ENCODE measurements at places on chromosomes 5 and 9.

- no peak for DNase-seq
Observed at GRCh38 chr5:65969539-65970393, 43.4 kb downstream of the ERBIN start.

- no peak for DNase-seq
Observed at GRCh38 chr9:108416324-108416723, 439.5 kb downstream of the ACTL7B start.

DNA sequence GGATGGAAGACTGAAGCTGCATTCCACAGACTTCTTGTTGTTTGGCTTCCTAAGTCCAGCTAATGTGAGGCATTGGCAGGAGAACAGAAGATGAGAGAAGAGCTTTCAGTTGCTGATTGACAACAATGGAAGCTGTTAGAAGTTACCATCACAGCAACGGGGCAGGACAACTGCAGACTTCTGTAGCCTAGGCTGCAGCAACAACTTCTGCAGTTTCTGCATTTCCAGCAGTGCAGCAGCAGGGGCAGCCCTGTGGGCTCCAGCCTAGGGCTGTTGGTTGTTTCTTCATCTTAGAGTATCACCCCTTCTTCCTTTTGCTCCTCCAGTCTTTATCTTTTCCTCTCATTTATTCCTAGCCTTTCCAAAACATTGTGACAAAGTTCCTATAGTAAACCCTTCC, 528.8 kb upstream of the PTGER4 start:
- DNase-seq, result no peak

- DNase-seq, result peak; percentile 57
Observed at GRCh38 chr5:61319388-61320146, 12.5 kb upstream of the ZSWIM6 start.

DNA sequence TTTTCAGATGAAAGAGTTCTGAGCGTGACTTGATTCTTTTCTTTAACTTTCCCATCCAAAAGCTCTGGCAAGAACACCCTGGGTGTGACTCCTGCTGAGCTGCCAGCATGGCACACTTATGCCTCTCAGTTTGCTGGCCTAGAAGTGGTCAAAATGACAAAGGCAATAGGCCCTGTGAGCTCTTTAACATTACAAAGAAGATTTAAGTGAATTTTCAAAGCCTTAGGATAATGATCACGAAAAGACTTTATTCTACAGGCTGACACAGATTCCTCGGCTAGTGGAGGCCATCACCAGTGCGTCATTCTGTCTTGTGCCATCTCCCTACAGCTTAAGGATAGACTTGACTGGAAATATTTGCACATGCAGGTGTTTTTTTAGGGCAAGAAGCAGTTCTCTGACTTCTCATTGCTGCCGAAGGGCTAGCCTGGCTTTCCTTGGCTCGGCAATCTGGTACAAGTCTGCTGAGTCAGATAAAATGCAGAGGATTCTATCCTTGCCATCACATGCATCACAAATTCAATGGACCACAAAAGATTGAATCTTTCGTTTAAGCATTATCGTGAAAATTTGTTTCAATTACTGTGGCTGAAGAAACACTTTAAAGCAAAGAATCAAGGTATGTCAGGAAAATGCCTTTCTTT, 311.5 kb downstream of the COX7C start:
- no peak for DNase-seq

- no peak for DNase-seq
Observed at GRCh38 chr5:155471027-155471426, 457.5 kb downstream of the KIF4B start.

DNA sequence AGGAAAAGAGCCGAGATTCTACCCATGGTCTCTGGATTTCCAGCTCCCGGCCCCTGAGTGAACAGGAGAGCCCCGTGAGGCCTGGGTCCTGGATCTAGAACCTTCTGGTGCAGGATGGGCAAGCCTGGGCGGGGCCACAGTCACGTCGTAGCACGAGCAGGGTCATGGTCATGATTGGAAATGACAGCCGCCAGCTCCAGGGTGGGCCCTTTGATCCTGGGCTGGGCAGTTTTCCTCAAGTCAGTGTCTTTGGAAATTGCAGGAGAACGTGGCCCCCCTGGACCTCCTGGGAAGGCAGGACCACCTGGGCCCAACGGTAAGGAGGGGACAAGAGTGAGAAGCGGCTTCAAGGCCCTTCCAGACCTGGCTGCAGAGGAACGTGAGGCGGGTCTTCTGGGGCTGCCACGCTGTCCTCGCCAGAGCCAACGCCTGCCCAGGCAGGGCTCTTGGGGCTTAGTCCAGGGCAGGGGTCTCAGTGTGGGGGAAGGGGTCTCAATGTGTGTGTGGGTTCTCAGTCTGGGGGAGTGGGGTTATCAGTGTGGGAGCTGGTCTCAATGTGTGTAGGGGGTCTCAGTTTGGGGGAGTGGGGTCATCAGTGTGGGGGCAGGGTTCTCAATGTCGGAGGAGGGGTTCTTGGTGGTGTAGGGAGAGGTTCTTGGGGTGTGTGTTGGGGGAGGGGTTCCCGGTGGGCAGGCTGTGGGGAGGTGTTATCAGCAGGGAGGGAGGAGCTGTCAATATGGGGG, 2.6 kb downstream of the FCN2 start:
- DNase-seq, result no peak

- no peak for DNase-seq
Observed at GRCh38 chr5:75716715-75717081, 539 bp downstream of the POC5 start.

DNA sequence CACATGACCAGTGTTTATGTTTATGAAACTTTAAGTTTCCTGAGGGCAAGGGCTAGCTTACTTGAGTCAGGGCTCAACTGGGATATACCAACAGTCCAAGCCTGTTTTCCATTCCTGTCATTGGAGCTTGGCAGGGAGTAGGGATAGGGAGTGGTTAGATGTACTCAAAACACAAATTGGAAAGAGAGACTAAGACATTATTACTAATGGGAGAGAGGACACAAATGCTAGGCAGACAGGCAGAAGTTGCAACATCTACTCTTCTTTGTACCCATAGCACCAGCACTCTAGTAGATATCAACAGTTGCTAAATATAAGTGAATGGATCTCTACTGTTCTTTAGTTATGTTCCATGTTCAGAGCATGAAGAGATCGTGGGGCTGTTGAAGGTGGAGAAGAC, 62.8 kb downstream of the NPR3 start:
- DNase-seq, result no peak

Data from muscle of back (tissue), 13 donors.